ENCODE measurements at places on chromosomes 2 and 18.

DNA sequence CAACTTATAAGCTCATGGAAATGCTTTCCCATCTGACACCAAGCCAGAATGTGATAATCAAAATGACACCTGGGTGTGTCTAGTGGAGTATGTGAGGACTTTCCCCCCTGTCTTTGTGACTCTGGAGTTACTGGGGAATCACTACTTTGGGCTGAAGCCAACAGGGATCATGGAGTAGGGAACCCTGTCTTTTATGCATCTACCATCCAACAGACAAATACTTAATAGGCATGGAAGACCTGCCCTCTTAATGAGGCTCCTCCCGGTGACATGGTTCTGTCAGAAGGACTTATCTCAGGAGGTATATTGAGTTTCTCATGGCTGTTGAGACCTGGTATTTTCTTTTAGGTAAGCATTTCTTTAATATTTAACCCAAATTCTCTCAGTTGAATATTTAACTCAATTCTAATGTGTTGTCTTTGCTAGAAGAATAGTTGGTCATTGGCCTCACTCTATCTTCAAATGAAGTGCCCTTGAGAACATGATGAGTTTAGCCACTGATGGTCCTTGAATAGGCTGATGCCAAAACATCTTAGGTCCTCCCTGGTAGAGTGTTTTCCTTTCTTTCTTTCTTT lies 42.1 kb downstream of the TGIF1 start:
- DNase-seq: no peak

- DNase-seq: no peak
Measured at GRCh38 chr2:185618625-185619024, 120.0 kb upstream of the FSIP2 start.

- DNase-seq: no peak
Measured at GRCh38 chr2:84631047-84631446, 114.7 kb downstream of the DNAH6 start.

DNA sequence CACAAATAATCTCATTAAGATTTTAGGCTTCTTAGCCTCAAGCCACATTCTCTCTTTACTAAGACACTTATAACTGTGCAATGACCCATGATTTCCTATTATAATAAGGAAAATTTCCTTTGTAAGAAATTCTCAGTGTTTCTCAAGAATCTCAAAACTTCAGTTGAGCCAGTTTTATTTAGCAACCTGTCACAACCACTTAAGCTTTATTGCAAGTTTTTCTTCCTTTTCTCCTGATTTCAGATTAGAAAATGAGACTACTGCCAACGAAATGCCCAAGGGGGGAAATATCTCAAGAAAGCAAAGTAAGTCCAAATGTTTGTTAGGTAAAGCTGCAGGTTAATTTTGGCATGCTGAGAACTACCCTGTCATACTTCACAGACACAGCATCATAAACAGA lies 178.5 kb downstream of the THADA start:
- DNase-seq: no peak

GRCh38 chr2:221570321-221570935 lies 1.7 kb downstream of the EPHA4 start:
- no peak for DNase-seq

GRCh38 chr2:69149631-69150215 lies 136.7 kb downstream of the ANTXR1 start:
- DNase-seq: peak; percentile 59

DNA sequence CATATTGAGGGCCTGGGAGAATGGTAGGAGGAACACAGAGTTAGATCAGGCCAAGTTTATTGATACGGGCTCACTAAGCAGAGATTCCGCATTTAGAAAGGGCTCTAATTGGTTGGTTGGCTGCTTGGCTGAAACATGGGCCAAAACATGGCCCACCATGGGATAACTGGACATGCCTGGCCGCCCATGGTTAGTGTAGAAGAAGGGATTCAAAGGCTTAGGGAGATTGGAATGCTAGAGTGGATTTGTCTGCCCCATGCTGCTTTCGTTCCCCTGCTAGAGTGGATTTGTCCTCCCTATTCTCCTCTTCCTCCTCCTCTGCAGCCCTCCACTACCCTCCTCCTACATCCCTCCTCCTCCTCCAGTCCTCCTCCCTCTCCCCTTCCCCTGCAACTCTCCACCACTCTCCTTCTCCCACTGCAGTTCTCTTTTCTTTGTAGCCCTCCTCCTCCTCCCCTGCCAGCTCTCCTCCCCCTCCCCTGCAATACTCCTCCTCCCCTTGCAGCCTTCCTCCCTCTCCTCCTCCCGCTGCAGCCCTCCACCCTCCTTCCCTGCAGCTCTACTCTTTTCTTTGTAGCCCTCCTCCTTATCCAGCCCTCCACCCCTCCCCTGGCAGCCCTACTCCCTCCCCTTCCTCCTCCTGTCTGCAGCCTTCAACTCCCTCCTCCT lies 17.2 kb downstream of the BOK start:
- DNase-seq: no peak

DNA sequence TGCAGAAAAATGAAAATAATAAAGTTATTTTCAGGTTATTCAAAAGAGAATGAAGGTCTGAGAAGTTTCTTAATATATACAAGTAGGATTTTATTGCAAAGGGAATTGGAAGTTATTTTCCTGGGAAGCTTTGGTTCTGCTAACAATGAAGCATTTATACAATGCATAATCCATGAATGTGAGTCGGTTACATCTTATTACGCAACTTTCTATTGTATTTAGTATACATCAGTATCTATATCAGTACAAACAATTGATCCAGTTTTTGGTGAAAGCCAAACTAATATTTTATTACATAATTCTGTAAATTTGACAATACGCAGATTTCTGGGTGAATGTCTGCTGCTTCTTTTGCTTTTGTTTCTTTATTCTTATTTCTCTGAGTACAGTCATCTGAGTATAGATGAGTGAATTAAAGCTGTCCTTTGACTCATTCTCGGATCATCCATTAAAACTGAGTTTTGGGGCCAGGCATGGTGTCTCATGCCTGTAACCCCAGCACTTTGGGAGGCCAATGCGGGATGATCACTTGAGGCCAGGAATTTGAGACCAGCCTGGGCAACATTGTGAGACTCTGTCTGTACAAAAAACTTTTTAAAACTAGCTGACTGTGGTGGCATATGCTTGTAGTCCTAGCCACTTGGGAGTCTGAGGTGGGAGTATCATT lies 108.5 kb downstream of the SOCS6 start:
- DNase-seq: no peak
